ENCODE measurements at places on chromosomes 12 and 14.

GRCh38 chr12:6423267-6424007 lies 21.3 kb upstream of the CD27 start:
- DNase-seq = peak; percentile 66

DNA sequence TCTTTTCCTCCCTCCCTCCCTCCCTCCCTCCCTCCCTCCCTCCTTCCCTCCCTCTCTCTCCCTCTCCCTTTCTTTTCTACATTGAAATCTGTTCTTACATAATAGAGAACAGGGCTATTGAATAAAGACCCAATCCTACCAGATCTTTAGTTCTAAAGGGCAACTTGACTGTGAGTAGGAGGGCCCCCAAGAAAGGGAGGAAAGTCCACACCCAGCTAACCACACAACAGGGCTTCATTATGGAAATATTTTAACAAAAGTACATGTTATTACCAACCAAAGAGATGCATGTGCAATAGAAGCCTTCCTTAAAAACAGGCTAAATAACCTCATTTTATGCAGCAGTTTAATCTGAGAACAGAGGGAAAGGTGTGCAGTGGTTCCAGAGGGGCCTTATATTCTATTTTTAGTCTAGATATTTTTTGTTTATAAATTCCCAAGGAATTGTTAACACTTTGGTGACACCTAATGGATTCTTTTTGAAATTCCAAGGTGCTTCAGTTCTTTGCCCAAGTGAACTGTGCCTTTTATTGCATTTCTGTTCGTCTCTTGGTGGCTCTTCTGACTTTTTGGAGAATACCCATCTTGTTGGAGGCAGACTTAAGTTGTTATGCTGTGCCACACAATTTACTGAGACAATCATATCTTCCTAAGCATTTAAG lies 63.0 kb downstream of the GNS start:
- no peak for DNase-seq

DNA sequence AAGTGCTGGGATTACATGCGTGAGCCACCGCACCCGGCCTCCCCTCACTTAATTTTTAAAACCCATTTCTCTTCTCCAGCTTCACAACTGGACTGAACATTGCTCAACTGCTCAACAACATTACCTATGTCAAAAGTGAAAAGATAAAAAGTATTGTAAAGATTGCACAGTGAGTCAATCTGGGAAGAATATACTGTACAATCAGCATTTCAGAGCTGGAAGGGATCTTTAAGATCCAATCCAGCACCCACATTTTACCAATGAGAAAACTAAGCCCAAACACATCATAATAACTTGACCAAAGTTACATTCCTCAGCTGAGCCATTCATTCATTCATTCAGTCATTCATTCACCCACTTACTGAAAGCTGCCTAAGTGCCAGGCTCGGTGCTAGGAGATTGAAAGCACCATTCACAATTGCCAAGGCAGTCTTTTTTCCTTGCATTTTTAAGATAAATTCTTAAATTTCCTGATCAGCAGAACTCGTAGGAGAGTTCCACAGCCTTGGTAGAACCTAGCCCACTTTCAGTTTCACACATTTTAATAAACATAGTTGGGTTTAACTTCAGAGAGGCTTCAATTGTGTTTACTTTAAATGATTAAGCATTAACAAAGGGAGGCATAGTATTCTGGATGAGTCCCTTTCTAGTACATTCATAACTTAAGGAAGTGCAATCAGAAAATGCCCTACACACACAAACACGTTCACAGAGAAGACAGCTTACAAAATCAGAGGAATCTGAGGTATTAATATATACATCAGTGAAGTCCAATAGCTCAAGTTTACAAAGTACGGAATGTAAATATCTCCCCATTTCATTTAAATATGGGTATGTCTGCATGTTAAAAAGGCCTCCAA lies 3.0 kb downstream of the GALNT4 start:
- DNase-seq = no peak

GRCh38 chr14:96002498-96002884 lies 36.7 kb upstream of the C14orf132 start:
- DNase-seq = no peak

GRCh38 chr12:67211029-67211428 lies 58.1 kb upstream of the CAND1 start:
- DNase-seq = no peak

GRCh38 chr12:49642370-49642802 lies 19.0 kb downstream of the PRPF40B start:
- no peak for DNase-seq

- no peak for DNase-seq
Observed at GRCh38 chr12:126807312-126807865, 1459.6 kb upstream of the TMEM132C start.
